ENCODE measurements at places on chromosomes 5 and 9.

- no peak for DNase-seq
These were observed 24.4 kb downstream of the TARS1 start for GRCh38 chr5:33465120-33465519.

DNA sequence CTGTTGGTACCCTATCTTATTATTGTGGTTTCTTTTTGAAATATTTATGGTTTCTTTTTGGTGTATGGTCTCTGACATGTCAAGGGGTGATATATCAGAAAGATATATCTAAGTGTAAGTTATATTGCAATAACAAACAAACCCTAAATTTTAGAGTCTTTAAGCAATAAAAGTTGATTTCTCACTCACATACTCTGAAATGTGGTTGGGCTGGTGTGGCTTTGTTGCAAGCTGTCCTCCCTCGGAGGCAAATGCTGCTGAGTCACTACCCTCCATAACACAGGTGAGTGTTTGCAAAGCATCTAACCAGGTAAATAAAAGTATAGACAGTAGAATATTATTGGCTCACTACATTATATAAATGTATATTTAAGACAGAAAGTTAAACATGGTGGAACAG, 253.2 kb downstream of the CDH18 start:
- no peak for DNase-seq

DNA sequence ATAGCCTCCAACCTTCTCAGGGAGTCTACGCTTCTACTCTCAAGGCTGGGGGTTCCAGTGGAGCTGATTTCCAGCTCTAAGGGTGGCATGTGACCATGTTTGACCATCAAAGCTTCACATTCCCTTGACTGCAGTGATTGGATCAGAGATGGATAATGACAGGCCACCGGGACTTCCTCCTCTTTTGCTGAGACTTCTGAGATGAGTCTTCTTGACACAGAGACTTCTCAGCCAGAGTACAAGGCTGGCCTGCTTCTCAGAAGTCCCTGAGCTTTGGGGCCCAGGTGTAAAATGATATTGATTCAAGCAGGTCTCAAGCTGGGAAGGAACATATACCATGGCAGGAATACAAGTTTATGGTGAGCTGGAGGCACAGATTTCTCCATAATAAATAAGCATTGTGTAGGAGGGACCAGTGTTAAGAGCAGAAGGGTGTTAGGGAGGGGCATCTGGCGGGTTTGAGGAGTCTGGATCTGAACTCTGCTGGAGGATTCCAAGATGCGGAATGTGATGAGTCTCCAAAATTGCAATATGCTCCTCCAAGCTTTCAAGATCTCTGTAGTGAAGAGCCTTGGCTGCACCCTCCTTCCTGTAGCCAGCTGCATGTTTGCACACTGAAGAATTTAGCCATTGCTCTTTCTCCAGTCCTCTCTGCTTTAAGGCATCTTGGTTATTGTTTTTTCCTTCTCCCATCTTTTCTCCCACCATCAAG, 41.7 kb upstream of the HSD17B4 start:
- DNase-seq: no peak

DNA sequence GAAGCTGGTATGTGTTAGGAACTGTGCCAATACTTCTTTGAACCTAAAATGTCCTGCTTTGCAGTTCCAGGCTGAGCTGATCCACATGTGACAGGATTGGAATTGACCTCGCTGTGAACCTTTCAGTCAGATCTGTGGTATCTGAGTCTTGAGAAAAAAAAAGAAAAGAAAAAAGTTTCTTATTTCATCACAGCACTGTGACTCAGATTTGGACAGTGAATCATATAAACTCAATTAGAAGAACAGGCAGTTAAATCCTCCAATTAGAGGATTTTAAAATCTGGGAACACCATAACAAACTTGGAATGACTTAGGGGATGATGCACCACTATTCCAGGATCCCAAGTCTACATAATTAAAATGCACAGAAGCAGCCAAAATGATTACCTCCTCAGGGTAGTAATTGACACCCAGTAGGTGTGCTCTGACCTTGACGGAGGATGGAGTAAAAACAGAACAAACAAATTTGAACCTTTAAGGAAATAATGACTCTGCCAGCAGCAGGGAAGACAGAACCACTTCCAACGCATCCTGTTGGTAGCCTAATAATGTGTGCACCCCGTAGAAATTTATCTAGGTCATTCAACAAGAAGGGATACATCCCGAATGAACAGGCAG, 57.8 kb upstream of the RAI14 start:
- DNase-seq: no peak

DNA sequence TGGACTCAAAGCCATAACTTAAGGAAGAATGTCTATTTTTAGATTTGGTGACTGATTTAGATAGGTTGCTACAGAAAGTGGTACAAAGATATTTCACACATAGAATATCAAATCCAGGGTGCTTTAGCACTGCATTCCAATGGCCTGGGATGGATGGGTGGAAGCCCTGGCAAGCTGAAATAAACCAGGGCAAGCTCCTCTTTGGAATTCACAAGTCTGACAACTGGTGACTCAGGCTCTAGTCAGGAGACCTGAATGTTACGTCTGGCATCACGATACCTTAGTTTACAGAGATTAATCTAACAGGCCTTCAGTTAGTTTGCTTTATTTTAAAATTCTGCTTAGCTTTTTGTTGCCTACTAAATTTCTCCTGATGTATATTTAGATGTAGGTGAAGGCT, 144.0 kb downstream of the TMC1 start:
- DNase-seq: no peak
